GM23248 (cell line): ENCODE measurements at places on chromosomes 7 and 10. TPM values are rescaled to one million over a fixed set of nuclear protein-coding genes. Genes with fewer than 3 reads are reported as not detected.

GRCh38 chr10:3714531-3714930, 70.5 kb downstream of the KLF6 start:
- H3K36me3 ChIP-seq = no peaks in the 10 kb centered on the region
- DNase-seq = no peak
- H3K27me3 ChIP-seq = no peaks in the 10 kb centered on the region
- no peak overlapping the region for H3K27ac ChIP-seq
- H3K4me1 ChIP-seq = no peaks in the 10 kb centered on the region

- no peaks in the 10 kb centered on the region for H3K36me3 ChIP-seq
- no peak overlapping the region for H3K4me3 ChIP-seq
- H3K27me3 ChIP-seq = no peaks in the 10 kb centered on the region
- H3K4me1 ChIP-seq = peaks cover 31% of the 10 kb centered on the region
Observed at GRCh38 chr7:84139986-84140729, 54.4 kb downstream of the SEMA3A start.

GRCh38 chr10:8095959-8096358, 41.5 kb downstream of the GATA3 start:
- no peak for DNase-seq
- H3K36me3 ChIP-seq = no peaks in the 10 kb centered on the region
- no peaks in the 10 kb centered on the region for H3K4me1 ChIP-seq
- H3K27ac ChIP-seq = no peak overlapping the region

- H3K36me3 ChIP-seq = no peaks in the 10 kb centered on the region
- no peaks in the 10 kb centered on the region for H3K4me1 ChIP-seq
- H3K27ac ChIP-seq = no peak overlapping the region
- DNase-seq = no peak
- no peaks in the 10 kb centered on the region for H3K27me3 ChIP-seq
- no peak overlapping the region for H3K4me3 ChIP-seq
Observed at GRCh38 chr7:118013252-118014010, 140.2 kb upstream of the CTTNBP2 start.

- no peaks in the 10 kb centered on the region for H3K4me1 ChIP-seq
- H3K27ac ChIP-seq = no peak overlapping the region
- no peak overlapping the region for H3K4me3 ChIP-seq
- H3K36me3 ChIP-seq = no peaks in the 10 kb centered on the region
- no peaks in the 10 kb centered on the region for H3K27me3 ChIP-seq
Observed at GRCh38 chr10:35208536-35208935, 81.9 kb downstream of the CREM start.

- H3K27ac ChIP-seq = peak overlapping the region; percentile 25; the same call in 1 of the 2 replicates
- H3K4me1 ChIP-seq = peaks cover 30% of the 10 kb centered on the region
- H3K36me3 ChIP-seq = no peaks in the 10 kb centered on the region
- peak; percentile 88 for DNase-seq
- H3K4me3 ChIP-seq = peak overlapping the region; percentile 60
Observed at GRCh38 chr10:93991596-93992284, 2.0 kb upstream of the PLCE1 start.

- H3K27ac ChIP-seq = no peak overlapping the region
- no peaks in the 10 kb centered on the region for H3K27me3 ChIP-seq
- no peak overlapping the region for H3K4me3 ChIP-seq
- no peaks in the 10 kb centered on the region for H3K4me1 ChIP-seq
Observed at GRCh38 chr7:85023066-85023712, 163.7 kb downstream of the SEMA3D start.

DNA sequence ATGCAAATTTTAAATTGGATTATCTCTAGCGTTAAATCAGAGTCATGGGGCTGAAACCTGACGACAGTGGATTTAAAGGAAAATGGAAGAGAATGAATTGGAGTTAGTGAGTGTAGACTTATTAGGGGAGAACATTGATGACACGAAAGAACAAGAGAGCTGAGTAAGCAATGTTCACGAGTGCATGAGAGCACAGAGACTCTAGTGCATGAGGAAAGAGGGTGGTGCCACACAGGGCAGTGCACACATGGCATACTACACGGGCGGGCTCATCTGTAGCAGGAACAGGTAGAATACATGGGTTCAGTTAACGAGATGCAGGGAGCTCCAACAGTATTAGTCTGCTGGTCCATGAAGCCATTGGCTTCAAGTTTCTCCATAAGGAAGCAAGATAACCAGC, 53.9 kb downstream of the USP6NL start:
- no peak overlapping the region for H3K4me3 ChIP-seq
- no peaks in the 10 kb centered on the region for H3K36me3 ChIP-seq
- no peak for DNase-seq
- no peaks in the 10 kb centered on the region for H3K27me3 ChIP-seq
- peaks cover 6% of the 10 kb centered on the region for H3K4me1 ChIP-seq

GRCh38 chr7:81725812-81726127, 44.1 kb downstream of the HGF start:
- peak overlapping the region; percentile 61 for H3K27ac ChIP-seq
- H3K36me3 ChIP-seq = no peaks in the 10 kb centered on the region
- peak overlapping the region; percentile 32 for H3K4me3 ChIP-seq
- H3K4me1 ChIP-seq = peaks cover 22% of the 10 kb centered on the region
- H3K27me3 ChIP-seq = no peaks in the 10 kb centered on the region
- DNase-seq = peak; percentile 87

DNA sequence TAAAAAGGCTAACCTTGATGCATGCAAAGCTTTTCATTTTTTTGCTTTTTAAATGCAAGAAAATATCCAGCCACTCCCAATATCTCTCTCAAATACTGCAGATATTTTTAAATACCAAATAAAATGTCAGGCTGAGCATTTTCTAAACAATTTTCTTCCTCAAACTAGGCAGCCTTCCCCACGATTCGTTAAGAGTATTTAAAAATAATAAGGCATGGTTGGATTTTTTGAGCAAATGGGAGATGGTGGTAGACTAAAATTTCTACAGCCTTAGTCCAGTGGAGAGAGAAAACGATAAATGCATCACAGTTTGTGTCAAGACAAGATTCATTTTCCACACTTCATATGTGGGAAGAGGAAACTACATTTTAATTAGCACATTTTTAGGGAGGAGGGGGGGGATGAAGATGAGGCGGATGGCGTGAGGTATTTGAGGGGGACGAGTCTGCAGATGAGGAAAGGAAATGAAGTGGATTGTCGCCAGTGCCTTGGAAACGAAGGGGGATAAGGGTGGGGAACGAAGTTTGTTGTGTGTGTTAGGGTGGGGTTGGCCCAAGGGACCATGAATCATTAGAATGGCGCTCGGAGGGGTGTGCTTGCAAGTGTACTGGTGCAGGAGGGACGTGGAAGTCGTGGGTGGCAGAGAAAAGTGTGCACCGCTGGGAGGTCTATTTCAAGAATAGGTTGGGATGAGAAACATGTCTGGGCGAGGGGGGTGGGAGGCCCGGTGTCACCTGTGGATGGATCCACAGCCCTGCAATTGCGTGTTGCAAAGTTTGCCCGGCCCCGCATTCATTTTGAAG, 1.2 kb upstream of the ADD3 start:
- no peaks in the 10 kb centered on the region for H3K27me3 ChIP-seq
- peak; percentile 92 for DNase-seq
- H3K4me1 ChIP-seq = peaks cover 28% of the 10 kb centered on the region
- peak overlapping the region; percentile 96 for H3K27ac ChIP-seq

DNA sequence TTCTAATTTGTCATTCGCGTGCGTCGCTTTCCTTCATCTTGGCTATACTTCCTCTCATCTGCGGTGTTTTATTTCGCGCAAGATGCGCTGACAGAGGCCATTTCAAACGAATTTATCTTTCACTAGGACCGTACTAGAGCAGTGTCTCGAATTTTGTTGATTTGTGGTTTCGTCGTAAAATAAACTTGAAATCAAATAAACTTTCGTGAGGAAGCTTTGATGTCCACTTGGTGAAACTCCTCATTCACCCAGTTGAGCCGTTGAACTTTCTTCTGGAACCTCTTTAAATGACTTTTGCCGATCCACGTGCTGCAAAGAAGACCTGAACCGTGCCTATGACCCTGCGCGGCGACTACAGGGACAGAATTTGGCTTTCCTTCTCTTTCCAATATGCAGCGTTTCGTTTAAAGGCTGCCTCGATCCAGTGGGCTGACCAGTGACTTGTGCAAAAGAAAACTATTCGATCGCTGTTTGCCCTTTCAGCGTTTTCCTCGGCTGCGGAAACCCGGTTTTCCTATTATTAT, 163.9 kb upstream of the PPP1R3A start:
- DNase-seq = peak; percentile 54
- H3K36me3 ChIP-seq = no peaks in the 10 kb centered on the region
- peaks cover 36% of the 10 kb centered on the region for H3K27me3 ChIP-seq
- H3K4me3 ChIP-seq = peak overlapping the region; percentile 63
- H3K27ac ChIP-seq = no peak overlapping the region

Gene SPDYE9
- total RNA-seq = not detected in 2 replicates

Gene XRCC2
- total RNA-seq = 0.76 and 1.1 TPM in 2 replicates

Gene FIGNL1
- total RNA-seq = 20.2 and 27.8 TPM in 2 replicates

Gene JCAD
- 24.3 and 24.8 TPM in 2 replicates for total RNA-seq

Gene TSPAN13
- 4.2 and 6.2 TPM in 2 replicates for total RNA-seq

Gene ANKRD30A
- total RNA-seq = not detected in 2 replicates
